ENCODE measurements at places on chromosomes 16 and 17.

DNA sequence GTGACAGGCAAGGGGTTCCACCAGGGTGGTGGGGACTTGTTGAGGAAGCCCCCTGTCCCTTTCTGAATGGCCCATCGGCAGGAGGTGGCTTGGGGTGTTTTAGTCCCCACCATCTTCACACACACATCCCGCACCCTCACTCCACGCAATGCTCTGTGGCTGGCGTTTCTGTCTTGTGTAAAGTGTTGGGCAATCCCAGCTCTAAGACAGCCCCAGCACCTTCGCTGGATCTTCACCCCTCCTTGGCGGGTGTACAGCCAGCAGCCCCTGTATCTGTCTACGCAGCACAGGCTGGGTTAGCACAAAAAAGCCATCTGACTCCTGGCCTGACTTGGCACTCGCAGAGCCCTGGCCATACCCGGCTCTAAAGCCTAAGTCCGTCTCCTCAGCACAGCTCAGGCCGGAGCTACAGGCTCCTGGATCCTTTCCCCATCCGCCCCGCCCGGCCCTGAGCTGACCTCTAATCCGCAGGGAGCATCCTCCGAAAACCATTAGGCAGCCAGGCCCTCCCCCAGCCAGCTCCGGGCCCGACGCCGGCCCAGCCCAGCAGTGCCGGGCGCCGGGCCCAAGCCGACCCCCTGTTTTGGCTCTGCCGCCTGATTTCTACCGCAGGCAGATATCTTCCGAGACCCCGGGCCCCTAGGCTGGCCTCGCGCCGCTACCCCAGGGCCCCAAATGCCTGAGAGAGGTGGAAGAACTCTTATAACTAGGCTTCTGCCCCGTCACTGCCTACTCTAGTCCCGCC lies 42.4 kb upstream of the TAC4 start:
- no peak for DNase-seq

- DNase-seq: no peak
These were observed 42.5 kb upstream of the TANC2 start for GRCh38 chr17:62923258-62924150.

DNA sequence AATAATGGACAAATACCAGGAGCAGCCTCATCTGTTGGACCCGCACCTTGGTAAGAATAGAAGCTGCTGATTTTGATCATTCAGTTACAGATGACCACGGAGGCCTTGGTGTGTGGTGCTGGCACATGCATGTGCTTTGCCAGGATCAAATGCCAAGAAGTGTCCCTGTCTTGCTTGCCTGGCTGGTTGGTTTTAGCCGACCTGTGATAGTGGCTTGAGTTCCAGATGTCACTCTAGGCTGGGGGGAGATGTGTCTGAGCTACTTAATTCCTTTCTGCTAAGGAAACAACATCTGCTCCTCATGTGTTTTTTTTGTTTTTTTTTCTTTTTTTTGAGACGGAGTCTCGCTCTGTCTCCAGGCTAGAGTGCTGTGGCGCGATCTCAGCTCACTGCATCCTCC lies 4.3 kb downstream of the TBCD start:
- no peak for DNase-seq

GRCh38 chr17:59396134-59396826 lies 64.8 kb downstream of the YPEL2 start:
- no peak for DNase-seq

DNA sequence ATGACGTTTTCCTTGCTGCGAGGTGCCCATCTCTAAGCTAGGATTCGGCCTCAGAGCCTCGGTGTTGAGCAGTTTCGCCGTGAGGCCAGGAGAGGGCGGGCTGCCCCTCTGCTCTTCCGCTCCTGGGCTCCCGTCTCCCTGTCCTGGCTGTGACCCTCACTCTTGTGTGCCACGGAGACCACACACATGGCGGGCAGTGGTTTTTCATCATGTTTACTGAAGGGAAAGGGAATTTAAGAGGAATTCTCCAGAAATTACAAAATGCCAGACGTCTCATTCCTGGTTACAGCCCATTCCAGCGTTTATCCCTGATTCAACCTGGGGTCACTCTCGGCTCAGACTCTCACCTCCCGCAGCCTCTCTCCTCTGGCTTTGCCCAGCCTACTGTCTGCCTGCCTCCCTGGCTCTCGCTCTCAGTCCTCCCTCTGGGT lies 96.8 kb upstream of the ELAC2 start:
- DNase-seq: no peak

DNA sequence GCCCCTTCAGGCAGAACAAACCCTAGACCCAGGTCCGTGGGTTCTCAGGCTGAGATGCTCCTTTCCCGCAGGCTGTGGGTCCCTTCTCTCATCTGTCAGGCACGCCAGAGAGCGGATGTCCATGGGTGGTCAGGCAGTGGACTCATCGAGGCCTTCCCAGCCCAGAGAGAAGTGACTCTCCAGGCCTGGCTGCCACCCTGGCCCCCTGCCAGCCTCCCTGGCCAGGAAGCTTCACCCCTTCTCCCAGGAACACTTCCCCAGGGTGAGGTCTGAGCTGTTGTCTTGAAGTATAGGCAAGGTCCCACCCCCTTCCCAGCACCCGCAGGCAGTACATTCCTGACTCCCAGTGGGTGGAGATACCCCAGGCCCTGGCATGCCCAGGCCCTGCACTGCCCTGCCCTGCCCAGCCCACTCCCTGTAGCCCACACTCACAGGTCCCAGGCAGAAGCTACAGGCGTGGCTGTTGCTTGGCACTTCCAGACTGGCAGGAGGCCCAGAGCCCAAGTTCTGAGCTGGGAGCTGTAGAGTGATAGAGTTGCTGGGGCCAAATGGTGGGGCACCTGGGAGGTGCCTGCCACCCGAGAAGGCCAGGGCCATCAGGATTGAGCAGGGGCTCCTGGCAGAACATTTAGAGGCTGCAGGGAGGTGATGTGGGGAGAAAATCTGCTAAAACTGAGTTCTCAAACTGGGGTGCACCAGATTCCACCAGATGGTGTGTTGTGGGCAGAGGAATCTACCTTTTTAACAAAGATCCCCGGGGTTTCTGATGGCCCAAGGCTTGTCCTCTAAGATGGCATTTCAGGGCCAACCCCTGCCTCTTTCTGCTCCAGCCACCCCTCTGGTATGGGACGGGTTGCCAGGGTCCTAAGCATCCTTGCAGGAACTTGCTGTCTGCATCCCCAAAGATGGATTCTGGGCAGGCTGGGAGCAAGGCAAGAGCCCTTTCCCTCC lies 6.7 kb downstream of the ITGA3 start:
- no peak for DNase-seq

DNA sequence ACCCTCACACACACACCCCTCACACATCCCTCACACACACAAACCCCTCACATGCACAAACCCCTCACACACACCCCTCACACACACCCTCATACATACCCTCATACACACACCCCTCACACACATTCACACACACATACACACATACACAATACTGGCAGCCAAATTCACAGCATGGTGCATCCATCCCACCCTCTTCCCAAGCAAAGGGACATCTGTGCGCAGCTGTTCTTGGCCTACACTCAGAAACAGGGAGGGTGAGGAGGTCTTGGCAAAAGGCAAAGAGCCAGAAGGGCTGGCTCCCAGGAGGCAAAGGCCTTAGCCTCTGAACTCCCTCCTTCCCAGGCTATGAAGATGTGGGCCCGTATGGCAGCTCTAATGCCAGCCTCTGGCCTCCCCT lies 23.4 kb downstream of the C17orf67 start:
- no peak for DNase-seq

- no peak for DNase-seq
These were observed 1.7 kb downstream of the USP43 start for GRCh38 chr17:9647014-9647413.

GRCh38 chr17:45783593-45784292 lies 377 bp upstream of the CRHR1 start:
- DNase-seq: peak; percentile 7

DNA sequence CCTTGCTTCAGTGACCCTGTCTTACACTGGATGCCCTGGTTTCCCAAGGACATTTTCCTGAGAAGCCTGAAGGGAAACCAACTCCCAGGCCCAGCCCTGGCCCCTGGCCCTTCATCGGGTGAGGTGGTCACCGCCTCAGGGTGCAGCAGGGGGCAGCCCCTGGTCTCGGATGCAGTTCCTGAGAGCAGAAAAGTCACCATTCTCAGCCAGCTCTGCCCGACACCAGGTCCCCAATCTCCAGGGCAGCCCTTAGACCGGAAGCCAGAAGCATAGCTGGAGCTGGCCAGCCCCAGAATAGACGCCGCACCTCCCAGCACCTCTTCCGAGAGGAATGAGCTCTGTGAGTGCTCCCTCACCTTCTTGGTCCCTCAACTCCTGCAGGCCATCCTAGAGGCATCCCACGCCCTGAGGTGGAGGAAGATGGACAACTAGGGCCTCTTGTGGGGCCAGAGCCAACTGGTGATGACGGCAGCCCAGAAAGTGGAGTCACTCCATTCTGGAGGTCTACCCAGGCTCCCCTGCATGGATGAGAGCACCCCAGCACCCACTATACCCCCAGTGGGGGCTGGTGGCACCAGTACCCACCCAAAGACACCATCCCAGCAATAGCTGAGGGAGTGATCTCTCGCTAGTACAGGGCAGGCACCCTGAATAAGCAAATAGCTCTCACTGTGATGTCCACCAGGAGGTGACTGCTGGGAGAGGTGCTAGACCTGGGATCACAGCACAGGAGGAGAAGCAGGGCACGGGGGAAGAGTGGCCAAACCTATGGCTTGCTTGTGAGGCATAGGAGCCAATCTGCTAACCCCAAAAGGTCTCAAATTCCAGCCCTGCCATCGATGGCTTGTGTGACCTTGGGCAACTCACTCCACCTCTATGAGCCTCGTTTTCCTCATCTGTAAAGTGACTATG lies 56.2 kb downstream of the TK2 start:
- DNase-seq: no peak

- DNase-seq: no peak
These were observed 17.2 kb downstream of the TLE7 start for GRCh38 chr16:71424626-71425025.

DNA sequence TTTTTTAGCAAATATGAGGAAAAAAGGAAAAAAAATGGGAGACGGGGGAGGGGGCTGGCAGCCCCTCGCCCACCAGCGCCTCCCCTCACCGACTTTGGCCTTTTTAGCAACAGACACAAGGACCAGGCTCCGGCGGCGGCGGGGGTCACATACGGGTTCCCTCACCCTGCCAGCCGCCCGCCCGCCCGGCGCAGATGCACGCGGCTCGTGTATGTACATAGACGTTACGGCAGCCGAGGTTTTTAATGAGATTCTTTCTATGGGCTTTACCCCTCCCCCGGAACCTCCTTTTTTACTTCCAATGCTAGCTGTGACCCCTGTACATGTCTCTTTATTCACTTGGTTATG lies 1.2 kb upstream of the TMEM88 start:
- no peak for DNase-seq

DNA sequence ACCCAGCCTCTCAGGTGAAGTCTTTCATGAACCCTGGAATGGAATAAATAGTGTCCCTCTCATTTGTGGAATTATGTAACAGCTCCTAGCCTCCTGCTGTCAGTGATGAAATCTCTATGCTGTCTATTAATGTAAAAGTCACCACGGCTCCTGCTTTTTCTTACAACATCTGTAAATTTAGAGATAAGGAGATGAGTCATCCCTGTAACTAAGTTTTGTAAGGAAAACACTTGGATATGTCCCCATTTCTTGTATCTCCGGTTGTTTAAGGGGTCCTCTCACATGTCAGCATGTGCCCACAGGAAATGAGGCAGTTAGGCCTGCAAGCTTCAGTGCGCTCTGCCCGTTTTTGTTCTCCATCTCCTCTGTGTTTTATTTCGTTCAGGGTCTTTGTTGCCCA lies 2.8 kb upstream of the NAT9 start:
- DNase-seq: no peak

- no peak for DNase-seq
These were observed 150.1 kb downstream of the ITFG1 start for GRCh38 chr16:47310792-47311211.

DNA sequence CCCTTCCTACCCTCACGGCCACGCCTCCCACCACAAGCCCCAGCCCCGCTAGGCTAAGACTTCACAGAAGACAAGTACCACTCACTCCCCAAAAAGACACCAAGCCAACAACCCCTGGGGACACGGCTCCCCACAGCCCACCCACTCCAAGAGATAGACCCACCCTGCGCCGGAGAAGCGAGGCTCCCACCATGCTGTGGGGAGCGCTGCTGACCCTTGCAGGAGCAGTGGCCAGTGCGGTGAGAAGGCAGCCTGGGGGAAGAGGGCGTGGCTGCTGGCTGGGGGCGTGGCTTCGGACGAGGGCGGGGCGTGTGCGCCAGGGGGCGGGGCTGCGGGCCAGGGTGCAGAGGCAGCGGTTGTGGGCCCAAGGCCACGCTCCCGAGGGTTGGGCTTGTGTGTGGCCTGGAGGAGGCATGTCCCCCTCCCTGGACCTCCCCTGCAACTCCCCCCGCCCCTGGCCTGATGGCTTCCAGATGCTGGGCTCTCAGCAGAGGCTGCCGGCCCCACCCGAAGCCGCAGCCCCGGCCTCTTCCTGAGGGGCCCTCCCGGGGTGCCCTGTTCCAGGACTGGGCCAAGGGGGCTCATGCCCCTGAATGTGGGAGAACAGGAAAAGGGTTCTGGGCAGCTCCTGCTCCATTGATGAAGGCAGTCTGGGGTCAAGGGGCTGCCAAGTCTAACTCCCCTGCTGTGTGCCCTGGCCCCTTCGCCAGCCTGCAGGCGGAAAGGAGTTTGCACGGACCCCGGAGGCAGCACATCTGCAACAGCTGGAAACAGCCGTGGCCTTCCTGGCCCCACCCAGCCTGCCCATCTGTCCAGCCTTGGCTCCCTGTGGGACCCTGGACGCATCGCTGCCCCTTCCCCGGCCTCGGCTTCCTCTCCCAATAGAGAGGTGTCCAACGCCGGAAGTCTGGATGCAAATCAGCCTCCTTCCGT lies 9.1 kb downstream of the TFAP4 start:
- no peak for DNase-seq

DNA sequence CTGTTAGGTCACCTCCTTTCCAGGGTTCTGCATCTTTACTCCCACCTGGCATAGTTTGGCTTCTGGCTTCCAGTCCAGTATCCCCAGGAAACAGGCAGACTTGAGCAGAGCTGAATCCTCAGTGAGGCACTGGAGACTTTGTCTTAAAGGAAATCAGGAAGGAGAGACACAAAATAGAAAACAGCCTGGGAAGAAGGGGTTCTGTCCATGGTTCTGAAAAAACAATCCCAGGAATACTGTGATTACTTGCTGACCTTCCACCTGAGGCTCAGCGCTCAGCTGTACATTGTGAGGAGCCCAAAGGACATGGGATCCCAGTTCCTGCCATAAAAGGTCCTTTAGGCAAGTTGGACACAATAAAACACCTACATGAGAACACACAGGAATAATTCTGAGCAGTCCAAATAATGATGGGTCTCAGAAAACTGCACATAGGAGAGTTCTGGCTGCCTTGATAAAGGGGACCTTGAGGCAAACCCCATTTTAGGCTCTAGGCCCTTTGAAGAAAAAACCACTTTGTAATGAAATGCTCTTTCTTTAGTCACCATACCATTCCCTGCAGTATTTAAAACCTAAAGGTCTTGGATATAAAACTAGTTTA lies 81.4 kb upstream of the CRHR1 start:
- DNase-seq: no peak

DNA sequence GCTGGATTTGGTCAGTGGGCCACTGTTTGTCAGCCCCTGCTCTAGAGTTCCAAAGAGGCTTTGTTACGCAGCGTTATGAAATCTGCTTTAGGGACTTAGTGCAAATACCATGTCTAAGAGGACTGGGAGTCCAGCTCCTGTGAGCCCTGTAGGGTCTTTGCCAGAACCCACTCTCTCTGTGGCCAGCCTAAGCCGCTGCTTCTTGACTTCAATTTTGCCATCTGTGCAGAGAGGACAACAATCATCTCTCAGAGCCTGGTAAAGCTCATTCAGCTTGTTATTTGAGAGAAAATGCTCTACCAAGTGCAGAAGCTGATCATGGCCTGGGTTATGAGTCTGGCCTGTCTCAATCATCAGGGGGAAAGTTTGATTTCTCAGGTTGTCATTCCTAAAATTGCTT lies 17.9 kb downstream of the CA10 start:
- no peak for DNase-seq

All from activated CD4-positive, alpha-beta T cell treated with anti-CD3 and anti-CD28 coated beads, Interleukin-2, amount 50 U/mL, for 4 hours (primary cell).